NCI-H1417 (cell line): ENCODE measurements at places on chromosomes 12 and 14.

- DNase-seq: no peak
These were observed 9.8 kb upstream of the IQSEC3 start for GRCh38 chr12:56683-57346.

DNA sequence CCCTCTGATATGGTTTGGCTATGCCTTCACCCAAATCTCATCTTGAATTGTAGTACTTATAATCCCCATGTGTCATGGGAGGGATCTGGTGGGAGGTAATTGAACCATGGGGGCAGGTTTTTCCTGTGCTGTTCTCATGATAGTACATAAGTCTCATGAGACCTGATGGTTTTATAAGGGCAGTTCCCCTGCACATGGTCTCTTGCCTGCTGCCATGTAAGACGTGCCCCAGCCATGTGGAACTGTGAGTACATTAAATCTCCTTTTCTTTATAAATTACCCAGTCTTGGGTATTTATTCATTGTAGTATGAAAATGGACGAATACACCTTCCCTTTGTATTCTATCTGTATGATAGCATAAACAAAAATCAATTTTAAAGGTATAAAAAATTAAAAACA is 333.4 kb upstream of the FBXO33 start:
- DNase-seq: no peak

- no peak for DNase-seq
These were observed 207.5 kb upstream of the PWP1 start for GRCh38 chr12:107477947-107478610.

GRCh38 chr14:23182372-23183157 is 895 bp downstream of the SLC7A8 start:
- DNase-seq: peak; percentile 62

GRCh38 chr14:51321036-51321435 is 81.0 kb downstream of the TMX1 start:
- DNase-seq: no peak

GRCh38 chr12:119989361-119989730 is 310 bp downstream of the BICDL1 start:
- DNase-seq: peak; percentile 72

DNA sequence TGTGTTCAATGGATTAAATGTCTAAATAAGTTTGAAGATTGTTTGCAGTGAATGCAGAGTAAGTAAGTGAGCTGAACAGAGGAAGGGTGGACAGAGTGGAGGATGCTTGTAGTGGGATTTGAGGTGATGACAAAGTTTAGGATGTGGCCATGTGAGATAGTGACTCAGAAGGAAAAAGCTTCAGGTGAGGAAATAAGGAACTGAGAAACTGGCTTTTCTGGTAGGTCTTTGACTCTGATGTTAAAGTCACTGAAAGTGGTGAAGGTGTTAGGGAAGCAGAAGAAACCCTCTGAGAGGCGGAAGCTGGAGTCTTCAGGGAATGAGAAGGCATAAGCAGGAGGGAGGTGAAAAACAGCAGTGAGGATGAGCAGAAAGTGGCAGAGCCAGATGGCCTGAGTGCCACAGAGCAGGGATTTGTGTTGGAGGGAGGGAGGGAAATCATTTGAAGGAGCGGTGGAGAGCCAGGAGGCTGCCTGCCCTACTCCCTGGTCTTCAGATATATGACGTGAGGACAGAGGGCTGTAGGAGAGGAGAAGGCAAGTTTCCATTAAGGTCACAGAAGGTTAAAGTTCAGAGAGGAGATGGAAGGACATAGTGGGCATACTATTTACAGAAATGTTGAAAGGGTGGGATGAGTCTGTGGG is 24.8 kb downstream of the RGS6 start:
- DNase-seq: no peak

- DNase-seq: no peak
These were observed 4.3 kb downstream of the GAPDH start for GRCh38 chr12:6538420-6539313.

DNA sequence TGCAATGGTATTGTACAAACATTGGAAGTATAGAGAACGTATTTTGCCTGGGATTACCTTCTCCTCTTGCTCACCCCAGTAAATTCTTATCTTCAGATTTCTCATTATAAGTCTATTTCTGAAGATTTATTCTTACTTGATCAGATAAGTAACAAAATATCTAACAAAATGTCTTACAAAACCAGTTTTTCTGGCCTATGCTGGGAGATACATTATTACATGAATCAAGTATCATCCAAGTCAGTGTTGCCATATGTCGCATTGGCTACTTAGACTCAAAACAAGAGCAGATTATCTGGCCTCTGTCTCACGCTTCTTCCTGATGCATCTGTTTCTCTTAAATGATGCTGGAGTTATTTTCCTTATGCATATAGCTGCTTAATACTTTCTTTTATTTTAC is 408.5 kb downstream of the CCER1 start:
- DNase-seq: no peak
